Fibroblast of skin of right quadriceps (primary cell): ENCODE measurements at places on chromosomes 6 and 20.

DNA sequence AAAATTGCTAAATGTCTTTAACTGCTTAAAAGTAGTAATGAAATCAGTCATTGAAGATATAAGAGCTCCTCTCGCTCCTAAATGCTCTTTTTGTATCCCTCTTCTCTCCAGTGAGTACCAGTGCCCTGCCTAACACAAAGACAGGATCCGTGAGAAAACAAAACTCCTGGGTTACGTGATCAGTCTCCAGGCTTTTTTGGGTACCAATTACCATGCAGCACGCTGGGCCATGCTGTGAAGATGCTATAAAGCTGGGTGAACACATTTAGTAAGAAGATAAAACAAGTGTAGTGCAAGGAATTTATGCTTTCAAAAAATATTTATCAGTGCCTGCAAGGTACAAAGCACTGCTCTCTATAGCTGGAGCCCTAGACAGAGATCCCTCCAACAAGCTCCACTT, 66.7 kb downstream of the AGPAT4 start:
- DNase-seq: no peak

- DNase-seq: no peak
Observed at GRCh38 chr6:699319-699718, 6.4 kb upstream of the EXOC2 start.

DNA sequence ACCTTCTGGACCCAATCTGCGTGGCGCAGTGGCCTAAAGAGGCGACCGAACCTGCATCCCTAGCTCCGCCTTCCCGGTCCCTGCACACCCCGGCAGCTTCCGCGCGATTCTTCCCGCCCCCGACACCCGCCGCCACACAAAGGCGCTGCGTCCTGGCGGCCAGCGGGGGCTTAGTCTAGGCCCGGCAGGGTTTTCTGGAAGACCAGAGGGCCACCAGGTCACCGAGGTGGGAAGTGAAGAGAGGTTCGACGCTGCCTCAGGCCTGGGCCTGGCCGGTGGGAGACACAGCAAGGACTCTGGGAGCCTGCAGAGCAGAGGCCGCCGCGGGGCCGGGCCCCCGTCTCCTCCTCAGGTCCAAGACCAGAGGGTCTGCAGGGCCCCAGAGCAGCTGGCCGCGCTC, 154.9 kb downstream of the OR2B2 start:
- DNase-seq: peak; percentile 36

DNA sequence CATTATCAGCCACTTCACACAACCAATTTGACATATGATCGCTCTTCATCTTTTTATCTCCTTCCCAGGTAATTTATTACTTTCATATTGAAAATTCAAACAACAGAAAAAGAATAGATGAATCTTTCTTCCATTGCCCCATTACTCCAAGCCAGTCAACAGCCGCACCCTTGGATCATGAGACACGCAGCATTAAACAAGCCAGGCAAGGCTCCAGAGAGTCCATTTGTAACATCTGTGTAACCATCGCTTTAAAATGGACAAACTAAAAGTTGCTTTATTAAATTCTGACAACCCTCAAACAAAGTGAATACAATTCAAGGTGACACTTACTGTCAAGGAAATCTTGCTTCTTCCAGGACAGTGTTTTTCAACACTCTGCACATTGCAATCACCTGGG, 200.3 kb downstream of the EPM2A start:
- DNase-seq: no peak

- DNase-seq: peak; percentile 13
Observed at GRCh38 chr20:48945840-48946514, 24.5 kb downstream of the ARFGEF2 start.

DNA sequence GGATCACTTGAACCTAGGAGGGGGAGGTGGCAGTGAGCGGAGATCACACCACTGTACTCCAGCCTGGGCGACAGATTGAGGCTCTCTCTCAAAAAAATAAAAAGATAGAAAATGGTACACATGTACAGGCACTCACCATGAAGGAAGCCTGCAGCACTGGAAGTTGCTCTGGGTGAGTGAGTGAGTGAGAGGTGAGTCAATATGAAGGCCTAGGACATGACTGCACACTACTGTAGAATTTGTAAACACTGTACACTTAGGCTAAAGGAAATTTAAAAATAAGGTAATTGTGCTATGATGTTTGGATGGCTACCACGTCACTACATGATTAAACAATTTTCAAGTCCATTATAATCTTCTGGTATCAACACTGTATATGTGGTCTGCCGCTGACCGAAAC, 216.2 kb downstream of the FOXC1 start:
- no peak for DNase-seq

DNA sequence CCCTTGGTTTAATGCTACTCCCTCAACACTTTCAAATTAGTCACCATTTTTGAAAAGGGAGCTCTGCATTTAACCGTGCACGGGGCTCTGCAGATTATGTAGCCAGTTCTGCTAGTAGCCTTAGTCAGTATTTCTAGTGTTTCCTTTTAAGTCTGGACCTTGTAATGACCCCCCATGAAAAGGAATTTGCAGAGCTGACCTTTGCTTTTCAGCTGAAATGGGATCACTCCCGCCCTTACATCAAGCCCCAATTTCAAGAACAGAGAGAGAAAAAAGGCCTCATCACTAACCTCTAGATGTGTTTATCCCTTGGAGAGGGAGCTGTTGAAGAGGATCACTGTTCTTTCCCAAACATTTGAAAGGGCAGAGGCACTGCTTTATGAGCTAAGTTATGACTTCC, 490.7 kb upstream of the BTBD3 start:
- DNase-seq: no peak

GRCh38 chr6:126307849-126308248, 32.1 kb upstream of the CENPW start:
- peak; percentile 83 for DNase-seq

DNA sequence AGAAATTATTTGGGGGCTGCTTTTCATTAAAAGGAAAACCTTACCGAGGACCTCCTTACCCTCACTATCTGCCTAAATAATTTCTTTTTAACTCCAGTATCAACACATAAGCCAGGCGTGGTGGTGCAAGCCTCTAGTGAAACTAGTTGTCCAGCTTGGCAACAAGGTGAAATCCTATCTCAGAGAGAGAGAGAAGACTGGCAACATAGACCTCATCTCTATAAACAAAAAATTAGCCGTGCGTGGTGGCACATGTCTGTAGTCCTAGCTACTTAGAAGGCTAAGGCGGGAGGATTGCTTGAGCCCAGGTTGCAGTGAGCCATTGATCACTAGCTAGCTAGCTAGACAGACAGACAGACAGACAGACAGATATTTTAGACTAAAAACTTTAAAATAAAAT, 92.5 kb downstream of the ARMC2 start:
- DNase-seq: no peak

DNA sequence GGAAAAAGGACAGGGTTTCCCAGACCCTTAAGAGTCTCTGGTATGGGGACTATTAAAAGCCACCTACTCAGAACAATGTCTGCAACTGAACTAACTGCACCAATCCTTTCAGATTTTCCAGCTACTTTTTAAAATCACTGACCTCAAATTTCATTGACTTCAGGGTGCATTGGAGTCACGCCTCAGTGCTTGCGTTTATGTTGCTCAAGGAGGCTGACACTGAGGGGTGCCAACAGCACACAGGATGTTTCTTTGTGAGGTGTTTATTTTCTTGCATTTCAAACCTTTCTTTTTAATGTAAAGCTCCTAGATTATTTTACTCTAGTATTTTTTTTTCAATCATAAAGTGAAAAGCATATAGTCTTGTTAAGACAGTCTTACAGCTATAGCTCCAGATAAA, 402.0 kb upstream of the SLC35B3 start:
- no peak for DNase-seq

DNA sequence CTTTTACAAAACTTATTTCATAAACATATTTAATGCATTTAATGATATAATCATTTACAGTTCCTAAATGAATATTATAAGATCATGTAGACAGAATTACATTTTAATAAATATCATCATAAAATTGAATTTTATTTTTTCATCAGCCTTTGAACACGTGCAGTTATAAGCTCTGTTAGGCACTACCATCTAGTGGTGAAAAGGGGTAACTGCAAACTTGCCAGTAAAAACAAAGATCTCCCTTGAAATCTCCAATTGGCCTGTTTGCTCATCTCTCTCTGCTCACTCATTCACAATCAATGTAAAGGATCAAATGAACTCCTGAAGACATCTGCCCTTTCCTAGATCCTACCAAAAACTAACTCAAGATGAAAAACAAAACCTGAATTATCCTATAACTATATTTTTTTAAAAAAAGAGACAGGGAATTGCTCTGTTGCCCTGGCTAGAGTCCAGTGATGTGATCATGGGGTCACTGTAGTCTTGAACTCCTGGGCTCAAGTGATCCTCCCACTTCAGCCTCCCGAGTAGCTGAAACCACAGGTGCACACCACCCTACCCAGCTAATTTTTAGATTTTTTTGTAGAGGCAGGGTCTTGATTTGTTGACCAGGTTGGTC, 31.7 kb downstream of the SAMHD1 start:
- peak; percentile 58 for DNase-seq

DNA sequence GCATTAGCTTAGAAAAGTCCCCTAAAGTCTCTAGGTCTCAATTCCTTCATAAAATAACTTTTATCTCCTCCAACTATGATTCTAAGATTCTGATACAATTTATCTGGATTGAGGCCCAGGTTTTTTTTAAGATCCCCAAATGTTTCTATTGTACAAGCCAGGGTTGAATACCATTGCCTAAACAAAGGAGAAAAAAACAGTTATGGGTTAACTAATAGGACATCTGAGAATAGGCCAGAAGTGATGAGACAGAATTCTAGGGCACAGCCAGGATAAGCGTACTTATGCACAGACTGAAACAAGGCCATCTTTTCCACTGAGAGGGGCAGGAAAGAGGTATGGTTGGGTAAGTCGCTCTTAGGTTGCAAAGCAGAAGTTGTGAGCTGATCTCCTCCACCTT, 26.4 kb downstream of the EPB41L2 start:
- no peak for DNase-seq

- no peak for DNase-seq
Observed at GRCh38 chr6:112007805-112008204, 46.1 kb upstream of the CCN6 start.

DNA sequence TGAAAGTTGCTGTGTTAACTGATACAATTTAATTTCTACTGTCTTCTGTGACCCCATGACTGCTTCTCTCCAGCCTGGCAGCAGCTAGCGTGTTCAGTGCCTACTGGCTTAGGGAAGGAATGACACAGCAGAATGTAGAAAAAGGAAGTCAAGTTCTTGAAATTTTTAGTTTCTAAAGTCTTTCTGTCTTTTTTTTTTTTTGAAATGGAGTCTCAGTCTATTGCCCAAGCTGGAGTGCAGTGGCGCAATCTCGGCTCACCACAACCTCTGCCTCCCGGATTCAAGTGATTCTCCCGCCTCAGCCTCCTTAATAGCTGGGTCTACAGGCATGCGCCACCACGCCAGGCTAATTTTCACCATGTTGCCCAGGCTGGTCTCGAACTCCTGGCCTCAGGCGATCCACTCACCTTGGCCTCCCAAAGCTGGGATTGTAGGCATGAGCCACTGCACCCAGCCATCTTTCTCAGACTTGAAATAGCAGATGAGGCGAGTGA, 39.3 kb downstream of the PCNA start:
- peak; percentile 23 for DNase-seq

GRCh38 chr6:95120984-95121383, 456.4 kb upstream of the MANEA start:
- DNase-seq: no peak

DNA sequence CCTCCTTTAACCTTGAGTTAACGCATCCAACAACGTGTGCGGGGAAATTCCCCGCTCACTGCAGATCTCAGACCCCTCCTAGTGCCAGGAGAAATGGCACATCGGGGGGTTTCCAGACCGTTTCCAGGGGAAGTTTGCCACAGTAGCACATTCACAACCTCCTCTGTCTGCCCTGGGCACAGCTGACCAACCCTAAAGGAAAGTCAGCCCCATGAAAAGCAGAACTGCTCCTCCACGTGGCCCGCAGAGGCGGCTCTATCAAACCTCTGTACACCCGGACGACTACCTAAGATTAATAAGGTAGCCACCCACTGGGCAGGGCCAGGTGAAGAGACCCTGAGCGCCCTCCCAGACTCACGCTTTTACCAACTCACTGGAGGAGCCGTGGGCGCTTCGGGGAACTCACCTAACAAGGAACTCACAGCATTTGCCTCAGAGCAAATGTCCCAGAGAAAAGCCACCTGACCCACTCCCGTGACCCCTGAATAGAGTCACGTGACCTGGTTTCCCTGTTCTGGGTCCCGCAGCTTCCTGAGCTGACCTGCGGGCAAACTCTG, 93.1 kb downstream of the PRND start:
- DNase-seq: no peak

DNA sequence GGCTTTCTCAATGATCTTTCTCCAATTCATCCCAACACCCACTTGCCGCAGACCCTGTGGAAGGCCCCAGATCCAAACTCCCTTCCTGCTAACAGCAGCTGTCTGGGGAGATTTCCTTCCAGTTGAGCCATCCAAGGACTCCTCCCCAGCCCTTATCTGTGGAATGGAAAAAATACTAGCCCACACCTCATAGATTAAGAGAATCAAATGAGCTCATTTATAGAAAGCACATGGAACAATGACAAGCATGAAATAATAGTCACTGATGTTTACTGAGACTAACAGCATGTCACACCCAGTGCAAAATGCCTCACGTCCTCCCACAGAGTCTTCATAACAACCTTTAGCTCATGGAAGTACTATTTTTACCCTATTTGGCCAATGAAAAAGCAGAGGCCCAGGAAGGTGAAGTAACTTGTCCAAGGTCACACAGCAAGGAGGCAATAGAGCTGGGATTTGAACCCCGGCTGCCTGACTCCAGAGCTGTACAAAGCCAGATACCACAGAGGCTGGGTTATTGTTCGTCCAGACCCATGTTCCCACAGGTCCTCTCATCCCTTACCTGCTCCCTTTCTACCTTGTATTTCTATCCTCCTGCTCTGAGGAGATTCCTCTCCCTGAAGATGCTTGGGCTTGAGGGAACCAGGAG, 23.4 kb upstream of the PTGIS start:
- no peak for DNase-seq

DNA sequence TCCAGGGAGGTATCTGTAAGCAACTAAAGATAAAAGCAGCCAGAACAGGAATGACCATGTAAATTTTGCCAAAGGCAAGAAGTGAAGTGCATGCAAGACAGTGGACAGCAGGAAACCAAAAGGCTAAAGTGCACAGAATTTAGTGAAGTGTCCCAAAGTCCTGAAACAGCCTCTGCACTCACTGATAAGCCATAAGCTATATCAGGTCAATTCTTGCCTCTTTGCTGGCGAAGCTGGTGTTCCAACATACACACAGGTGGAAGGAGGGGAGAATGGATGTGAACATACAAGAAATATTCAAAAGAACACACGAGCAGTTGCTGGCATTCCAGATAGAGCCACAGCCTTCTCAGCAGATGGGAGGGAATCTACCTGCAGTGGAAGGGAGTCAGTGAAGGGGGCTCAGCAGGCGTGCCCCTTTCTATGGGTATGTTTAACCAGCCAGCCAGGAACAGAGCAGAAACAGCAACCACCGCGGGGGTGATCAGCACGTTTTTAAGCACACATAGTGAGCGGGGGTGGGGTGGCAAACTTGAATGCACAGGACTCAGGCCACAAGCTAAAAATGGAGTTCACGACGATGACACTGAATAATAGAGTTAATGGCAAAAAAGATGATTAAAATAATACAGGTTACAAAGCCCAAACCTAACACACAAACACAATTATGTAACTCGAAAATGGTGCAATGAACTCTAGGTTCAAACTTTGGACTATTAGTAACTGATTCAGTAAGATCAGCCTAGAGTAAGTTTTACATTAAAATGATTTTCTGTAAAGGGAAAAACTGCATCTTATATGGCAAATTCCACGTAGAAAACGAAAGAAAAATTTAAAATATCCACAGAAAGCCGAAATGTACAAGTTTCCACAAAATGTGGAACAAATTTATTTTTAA, 1.2 kb downstream of the ECI2 start:
- DNase-seq: peak; percentile 19

GRCh38 chr20:24620937-24621519, 151.6 kb downstream of the SYNDIG1 start:
- no peak for DNase-seq
